Cortex of kidney (tissue), 1 donor: ENCODE measurements at places on chromosomes 1 and 21.

- no peak for DNase-seq
Observed at GRCh38 chr1:196654271-196654670, 2.4 kb downstream of the CFH start.

- no peak for DNase-seq
Observed at GRCh38 chr1:225638853-225639252, 14.1 kb downstream of the ENAH start.

DNA sequence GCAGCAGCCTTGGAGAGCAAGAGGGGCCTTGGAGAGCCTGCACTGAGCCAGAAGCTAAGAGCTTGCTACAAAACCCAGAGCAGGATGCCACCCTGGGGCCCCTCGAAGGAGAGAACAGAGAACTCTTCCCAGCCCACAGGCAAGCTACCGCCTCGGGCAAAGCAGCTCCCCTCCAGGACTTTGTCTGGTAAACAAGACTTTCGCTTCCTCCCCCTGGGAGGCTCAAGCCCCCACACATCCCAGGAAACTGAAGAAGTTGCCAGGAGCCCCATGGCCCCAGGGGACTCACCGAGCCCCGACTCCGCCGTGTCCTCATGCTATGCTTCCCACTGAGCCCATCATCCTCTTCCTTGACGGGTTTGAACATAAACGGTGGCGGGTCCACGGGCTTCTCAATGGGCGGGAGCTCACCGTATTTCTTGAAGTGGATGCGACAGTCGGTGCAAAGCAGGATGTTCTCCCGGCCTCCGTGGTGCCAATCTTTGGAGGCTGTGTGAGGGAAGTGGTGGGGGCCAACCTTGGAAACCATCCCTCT lies 45.9 kb downstream of the SLC45A1 start:
- DNase-seq = no peak

GRCh38 chr1:33009561-33009960 lies 27.1 kb downstream of the AK2 start:
- no peak for DNase-seq

GRCh38 chr1:229407206-229408026 lies 26.5 kb downstream of the ACTA1 start:
- no peak for DNase-seq

DNA sequence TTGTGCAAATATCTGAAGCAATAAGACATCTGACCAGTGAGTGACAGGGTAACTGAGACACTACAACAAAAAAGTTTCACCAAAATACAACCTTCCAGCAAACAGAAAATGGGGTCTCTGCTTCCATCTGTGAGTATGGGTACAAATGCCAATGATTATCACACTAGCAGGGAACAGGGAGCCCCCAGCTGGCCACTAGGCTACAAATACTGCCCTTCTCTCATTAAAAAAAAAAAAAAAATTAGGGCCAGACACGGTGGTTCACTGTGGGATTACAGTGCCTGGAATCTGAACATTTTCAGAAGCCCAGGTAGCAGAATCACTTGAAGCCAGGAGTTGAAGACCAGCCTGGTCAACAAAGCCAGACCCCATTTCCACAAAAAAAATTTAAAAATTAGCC lies 48.4 kb upstream of the EDARADD start:
- DNase-seq = no peak

DNA sequence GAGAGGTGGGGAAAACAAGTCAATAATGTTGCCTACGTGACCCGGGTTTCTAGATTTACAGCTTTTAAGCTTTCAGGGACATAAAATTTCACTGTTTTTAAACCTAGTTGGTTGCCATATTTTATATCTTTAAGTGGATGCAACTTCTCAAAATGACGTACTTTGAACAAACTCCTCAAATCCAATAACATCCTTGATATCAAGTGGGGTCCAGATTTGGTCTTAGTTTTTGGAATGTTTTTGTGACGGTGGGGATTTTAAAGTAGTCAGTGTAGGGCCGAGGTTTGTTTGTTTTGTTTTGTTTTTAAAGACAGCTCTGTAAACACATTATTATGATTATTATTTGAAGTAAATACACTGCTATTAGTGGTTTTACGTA lies 453 bp downstream of the CDKN2C start:
- DNase-seq = no peak

DNA sequence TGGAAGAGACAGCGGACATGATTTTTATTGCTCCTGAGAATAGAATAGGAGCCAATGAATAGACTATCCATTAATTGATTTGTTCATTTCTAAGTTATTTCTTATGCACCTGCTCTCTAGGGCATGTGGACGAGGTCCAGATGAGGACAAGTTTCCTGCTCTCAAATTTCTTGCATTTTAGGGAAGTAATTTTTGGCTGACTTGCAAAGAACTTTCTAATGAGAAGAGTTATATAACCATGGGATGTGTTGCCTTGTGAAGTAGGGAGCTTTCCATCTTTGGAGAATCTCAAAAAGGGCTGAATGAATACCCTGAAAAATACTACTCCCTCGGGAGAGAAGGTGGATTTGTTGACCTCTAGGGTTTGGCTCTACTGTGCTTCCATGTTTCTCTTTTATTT lies 243.0 kb downstream of the KIF26B start:
- DNase-seq = no peak

GRCh38 chr1:174344162-174344561 lies 103.6 kb upstream of the GPR52 start:
- DNase-seq = no peak

GRCh38 chr1:1059494-1060280 lies 14.4 kb downstream of the RNF223 start:
- no peak for DNase-seq

DNA sequence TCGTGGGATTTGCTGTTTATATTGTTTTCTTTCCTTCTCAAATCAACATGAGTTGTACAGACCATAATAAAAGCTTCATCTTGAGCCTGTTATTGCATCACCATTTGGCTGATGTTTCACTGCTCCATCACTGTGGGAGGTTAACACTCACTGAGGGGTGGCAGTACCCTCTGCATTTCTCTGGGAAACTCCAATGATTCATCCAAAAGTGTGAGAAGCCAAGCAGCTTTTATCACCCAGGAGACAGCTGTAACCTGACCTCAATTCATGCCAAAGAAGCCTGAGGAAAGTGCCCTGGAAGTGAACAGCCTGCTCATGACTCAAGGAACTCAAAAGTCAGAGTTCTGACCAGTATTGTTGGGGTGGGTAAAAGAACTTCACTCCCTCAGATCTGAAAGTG lies 84.1 kb downstream of the GPR88 start:
- DNase-seq = no peak

DNA sequence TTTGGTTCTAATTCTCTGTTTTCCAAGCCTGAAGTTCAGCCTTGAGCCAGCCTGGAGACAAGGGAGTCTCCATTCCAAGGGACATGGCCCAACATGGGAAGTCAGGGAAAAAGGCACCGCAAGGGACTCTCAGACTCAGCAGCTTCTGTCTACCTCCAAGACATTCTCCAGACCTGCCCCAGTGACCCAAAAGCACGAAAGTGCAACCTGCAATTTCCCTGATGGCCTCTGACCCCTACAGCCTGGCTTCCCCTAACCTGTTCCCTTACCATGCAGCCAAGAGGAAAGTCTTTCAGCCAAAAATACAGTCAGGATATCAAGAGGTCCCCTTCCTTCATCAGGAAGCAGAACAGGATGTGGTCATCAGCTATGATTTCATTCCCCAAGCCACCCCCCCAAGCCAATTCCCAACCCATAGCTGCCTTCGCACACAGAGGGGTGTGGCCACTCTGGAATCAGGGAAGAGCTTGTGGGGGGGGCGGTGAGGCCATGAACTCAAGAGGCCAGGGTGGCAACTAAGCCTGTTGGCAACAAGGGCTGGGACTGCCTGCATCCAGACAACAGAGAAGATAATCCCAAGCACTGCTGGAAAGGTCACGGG lies 59.2 kb downstream of the TIAM1 start:
- no peak for DNase-seq

- no peak for DNase-seq
Observed at GRCh38 chr1:6154525-6155319, 25.4 kb downstream of the CHD5 start.
